Head of caudate nucleus (tissue), 42 donors: ENCODE measurements at places on chromosomes 2 and 18.

DNA sequence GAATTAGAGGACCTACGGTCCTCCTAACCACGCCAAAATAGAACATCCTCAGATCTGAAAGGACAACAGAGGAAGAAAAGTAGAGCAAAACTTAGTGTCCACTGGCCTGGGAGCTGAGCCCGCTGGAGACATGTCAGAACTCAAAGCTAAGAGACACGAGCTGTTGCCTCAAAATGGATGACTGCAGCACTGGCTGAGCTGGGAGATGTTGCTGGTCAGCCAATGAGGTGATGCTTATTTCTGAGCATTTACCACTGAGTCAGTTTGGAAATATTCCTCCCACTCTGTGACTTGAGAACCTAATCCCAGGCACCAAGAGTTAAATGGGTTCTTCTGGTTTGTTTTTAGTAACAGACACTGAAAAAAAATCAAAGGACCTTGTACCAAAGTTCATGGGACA lies 32.6 kb downstream of the FBXO15 start:
- no peak for DNase-seq

DNA sequence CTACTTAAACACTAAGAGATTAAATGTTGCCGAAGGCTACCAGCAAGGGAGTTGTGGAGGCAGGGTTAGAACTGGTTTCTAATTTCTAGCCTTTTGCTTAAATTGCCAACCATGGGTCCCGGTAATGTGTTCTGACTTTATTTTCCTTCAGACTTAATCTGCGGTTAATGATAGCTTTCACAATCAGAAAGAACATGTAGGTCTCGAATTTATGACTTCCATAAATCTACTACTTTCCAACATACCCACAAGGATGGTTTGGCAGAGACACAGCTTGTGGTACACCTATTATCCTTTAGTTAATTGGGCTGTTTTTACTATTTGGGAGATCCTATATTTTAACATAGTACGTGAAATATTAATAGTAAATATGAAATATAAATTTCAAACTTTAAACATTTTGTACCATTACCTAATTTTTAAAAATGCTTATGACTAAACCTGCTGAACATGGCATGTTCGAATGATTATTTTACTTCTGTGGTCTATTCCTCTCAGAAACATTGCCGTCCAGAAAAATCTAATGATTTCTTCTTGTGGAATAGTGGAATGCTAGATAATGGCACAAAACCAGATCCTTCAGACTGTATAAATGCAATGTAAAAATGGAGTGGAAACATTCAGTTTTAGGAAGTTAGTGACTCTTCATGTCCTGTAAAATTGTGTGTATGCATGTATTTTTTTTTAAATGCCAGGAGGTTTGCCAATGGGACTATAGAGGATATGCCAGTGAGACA lies 41.3 kb downstream of the PARD3B start:
- no peak for DNase-seq

DNA sequence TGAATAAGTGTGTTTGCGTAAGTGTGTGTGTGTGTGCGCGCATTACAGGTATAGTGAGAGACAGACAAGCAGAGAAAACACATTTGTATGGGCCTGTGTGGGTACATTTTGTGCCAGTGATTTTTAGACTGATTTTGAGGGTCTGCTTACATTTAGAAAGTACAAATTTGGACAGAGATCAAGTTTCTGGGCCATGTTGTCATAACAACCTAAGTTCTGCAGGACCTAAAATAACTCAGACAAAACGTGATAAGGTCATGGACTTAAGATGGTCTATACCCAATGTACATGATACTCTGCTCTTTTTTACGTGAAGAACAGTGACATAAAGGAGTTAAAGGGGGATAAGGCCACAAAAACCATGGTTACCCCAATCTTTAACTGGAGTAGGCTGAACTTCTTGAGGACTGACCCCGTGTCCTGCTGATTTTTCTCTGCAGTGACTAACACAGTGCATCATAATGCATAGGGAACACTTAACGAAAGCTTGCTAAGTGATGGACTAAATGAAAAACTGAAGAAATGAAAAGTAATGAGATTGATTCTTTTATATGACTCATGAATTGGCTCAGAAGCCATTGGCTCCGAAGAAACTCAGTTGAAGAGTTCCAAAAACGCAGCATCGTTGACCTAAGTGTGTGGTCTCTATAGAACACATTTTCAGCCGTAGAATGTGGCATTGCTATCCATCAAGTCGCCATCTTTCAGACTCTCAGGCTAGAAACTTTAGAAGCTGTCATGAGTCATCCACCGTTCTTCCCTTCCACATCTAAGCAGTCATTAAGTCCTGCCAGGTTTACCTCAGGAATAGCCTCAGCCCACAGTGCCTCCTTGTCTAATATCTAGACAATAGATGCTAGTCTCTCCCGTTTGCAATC lies 61.6 kb upstream of the NCOA1 start:
- DNase-seq = no peak

DNA sequence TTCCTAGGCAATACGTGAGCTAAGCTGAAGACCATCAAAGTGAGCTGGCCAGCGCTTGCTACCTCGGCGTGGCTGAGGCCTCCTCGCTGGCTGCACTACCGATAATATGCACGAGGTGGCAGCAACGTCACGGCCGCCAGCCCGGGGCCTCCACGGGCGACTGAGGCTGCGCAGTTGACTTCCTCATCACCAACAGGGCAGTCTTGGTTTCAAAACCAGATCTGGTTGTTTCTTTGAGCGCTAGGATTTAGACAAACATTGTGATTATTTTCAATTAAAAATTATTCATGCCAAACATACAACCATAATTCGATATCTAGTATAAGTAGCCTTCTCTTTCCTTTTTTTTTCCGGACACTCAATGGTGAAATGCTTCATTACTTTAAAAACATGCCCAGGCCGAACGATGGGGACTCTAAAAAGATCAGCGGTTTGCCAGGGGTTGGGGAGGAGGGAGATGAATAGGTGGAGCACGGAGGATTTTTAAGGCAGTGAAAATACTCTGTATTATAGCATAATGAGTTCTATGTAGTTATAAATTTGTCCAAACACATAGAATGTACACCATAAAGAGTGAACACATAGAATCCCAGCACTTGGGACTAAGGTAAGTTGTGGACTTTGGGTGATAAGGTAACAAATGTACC lies 52.0 kb downstream of the CYBRD1 start:
- DNase-seq = peak; percentile 64

DNA sequence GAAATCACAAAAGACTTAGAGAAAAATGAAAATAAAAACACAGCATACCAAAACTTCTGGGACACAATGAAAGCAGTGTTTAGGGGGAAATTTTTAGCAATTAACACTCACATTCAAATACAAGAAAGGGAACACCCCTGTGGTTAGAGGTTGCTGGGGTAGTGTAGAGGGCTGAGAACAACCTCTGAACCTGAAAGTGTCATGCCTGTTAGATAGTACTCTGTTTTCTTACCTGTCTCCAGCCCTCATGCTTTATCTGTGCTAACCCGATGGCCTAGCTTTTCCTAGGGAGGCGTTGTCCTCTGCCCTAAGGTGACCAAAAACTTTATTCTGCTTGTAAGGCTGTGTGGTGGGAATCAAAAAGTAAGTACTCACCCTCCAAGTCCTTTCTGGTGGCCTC lies 122.6 kb upstream of the OTX1 start:
- DNase-seq = no peak

DNA sequence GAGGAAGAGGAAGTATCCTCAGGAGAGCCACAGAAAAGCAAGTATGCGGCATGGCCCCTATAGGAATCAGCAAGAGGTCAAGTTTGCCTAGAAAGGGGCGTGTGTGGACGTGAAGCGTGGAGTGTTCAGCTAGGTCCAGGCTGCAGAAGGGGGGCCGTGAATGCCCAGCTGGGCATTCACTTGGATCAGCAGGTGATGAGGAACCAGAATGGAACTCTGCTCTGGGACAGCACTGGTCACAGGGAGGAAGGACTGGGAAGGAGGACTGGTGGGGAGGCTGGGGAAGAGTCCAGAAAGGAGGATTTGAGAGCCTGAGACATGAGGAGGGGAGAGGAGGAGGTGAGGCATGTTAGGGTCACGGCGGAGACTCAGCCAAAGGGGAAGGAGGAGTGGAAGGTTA lies 19.8 kb downstream of the STAT1 start:
- DNase-seq = no peak

- no peak for DNase-seq
Measured at GRCh38 chr2:83565181-83565580, 893.9 kb downstream of the SUCLG1 start.

DNA sequence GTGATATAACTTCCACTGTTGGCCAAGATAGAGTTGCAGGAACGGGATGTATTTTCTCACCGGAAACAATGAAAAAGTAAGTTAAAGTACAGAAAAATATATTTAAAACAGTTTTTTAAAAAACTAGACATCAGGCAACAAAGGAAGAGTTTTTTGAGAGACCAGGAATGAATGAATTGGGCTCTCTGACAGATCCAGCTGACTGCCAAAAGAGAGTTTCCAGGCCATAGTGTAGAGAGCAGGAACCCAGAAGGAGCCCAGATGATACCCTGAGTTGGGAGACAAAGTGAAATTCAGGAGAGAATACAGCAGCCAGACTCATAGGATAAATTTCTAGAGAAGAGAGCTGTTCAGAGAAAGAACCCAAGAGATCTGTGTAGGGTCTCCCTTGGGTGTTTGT lies 362.6 kb upstream of the SMIM21 start:
- no peak for DNase-seq

DNA sequence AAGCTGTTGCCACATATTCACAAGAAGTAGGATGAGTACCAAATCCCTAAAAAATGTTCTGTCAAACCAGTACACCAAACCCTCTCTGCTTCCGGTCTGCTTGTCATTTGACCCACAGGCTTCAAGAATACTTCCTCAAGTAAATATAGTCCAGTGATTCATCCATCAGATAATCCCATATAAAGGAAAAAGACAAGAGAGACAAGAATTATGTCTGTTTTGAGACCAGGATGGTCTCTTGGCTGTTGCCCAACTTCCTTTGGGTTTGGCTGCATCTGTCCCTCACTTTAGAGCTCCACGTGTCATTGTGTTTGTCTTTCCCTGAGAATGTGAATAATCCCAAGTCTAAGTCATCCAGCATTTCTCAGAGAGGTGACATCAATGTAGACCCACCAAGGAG lies 91.5 kb upstream of the NRP2 start:
- DNase-seq = no peak

DNA sequence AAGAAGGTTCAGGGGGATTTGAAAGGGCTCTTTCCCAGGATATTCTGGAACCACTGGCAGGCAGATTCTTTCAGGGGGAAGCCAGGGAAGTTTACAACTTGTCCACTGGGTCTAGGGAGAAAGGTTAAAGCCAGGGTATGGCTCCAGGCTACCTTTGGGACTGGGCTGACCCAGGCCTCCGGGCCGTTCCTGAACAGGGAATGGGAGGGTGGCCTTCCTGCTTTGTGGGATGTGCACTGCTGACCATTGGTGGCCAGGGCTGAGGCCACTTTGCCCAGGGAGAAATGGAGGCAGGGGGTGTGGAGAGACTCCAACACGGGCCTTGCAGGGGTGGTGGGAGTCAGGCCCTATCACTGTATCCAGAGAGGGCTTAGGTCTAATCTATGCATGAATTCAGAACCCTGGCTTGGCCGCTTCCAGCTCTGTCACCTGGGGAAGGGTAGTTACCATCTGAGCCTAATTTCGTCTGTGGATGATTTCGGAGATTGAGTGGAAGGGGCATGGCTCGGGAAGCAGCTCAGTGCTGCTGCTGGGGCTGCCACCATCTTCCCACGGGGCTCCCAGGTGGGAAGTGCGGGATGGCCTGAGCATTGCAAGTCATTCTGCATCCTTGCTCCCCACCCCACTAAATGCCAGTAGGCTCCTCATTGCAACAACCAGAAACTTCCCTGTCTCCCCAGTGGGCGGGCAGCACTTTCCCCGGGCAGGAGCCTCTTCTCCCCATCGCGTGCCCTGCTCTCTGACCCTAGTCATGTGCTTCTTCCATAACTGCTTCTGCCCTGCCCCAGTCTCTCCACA lies 57.1 kb upstream of the OTOF start:
- DNase-seq = no peak

GRCh38 chr2:120390381-120391055 lies 44.6 kb downstream of the INHBB start:
- DNase-seq = no peak

GRCh38 chr2:33848486-33848885 lies 249.4 kb upstream of the FAM98A start:
- no peak for DNase-seq

- no peak for DNase-seq
Measured at GRCh38 chr18:76394780-76395476, 100.1 kb downstream of the ZNF516 start.

DNA sequence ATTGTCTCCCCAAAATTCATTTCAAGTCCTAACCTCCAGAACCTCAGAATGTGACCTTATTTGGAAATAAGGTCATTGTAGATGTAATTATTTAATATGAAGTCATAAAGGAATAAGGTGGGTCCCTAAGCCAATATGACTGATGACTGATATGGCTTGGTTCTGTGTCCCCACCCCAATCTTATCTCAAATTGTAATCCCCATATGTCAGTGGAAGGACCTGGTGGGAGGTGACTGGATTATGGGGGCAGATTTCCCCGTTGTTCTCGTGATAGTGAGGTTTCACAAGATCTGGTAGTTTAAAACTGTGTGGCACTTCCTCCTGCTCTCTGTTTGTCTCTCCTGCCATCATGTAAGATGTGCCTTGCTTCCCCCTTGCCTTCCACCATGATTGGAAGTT lies 43.0 kb upstream of the BCL11A start:
- DNase-seq = no peak

DNA sequence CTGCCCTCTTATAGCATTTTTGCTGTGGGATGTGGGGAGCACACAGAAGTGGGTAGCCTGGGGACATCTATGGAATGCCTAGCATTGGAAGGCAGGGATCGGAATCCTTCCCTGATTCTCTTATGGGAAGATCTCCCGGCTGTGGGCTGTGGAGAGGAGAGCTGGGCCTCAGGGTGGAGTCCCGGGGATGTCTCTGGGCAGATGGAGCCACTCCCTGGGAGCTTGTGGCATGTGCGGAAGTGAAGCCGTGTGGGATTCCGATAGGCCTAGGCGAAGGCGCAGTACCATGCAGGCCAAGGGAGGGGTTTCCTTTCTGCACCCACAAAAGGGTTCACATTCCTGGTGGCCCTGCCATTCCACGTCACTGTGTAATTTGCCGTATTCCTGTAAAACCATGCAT lies 87.9 kb downstream of the GLI2 start:
- DNase-seq = no peak

DNA sequence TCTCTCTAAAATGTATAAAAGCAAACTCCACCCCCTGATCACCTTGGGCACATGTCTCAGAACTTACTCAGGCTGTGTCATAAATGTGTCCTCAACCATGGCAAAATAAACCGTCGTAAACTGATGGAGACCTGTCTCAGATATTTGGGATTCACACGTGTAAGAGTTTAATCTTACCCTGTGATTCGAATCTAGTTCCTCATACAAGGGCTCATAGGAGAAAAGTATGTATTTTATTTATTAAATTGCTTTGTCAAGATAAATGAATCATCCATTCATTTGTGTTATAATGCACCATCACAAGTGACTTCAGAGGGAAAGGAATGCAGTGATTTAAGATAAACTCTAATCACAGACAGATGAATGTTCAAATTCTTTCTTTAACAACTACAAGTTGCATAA lies 712.5 kb upstream of the LRATD1 start:
- no peak for DNase-seq

DNA sequence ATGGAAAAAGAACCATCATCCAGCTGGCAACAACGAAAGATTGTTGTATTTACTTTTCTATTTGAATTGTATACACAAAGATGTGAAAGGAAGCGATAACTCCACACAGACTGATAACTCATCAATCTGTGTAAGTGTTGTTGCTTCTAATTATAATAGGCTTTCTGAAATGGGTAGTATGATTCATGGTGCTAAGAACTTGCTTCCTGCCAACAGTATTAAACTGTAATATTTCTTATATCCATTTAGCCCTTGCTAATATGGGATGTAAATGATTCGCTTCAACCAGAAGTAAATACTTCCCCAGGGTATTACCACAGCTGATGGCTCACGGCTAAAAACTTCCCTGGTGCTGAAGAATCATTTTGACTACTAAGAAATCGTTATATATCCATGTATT lies 70.2 kb downstream of the TMEM163 start:
- DNase-seq = no peak
